Activated CD8-positive, alpha-beta T cell treated with anti-CD3 and anti-CD28 coated beads for 36 hours (primary cell): ENCODE measurements at places on chromosomes 11 and 22. TPM values are rescaled to one million over a fixed set of nuclear protein-coding genes. Genes with fewer than 3 reads are reported as not detected.

DNA sequence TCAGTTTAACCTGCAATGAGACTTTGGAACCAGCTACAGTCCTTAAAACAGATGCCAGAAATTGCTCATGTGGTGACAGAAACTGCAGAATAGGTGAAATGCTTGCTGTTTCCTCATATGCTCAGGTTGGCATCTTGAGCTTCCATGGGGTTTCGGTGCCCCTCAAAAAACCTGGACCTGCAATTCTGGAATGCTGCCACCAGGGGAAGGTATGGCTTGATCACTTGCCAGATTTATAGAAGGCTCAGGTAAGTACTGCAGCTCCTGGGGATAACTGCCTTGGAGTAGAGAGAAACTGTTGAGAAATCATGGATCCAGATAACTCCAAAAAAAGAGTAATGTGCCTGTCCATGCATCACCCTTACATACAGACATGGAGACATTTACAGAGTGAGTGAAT is 113.0 kb downstream of the CTTN start:
- H3K36me3 ChIP-seq = peaks cover 11% of the 10 kb centered on the region
- H3K27ac ChIP-seq = no peak overlapping the region
- no peaks in the 10 kb centered on the region for H3K4me1 ChIP-seq
- peaks cover 4% of the 10 kb centered on the region for H3K27me3 ChIP-seq

- no peak overlapping the region for H3K27ac ChIP-seq
- H3K27me3 ChIP-seq = peaks cover 6% of the 10 kb centered on the region
- H3K4me3 ChIP-seq = no peak overlapping the region
Observed at GRCh38 chr11:70220920-70221319, 17.8 kb downstream of the FADD start.

- H3K4me1 ChIP-seq = peaks cover 61% of the 10 kb centered on the region
- no peaks in the 10 kb centered on the region for H3K27me3 ChIP-seq
- peaks cover 7% of the 10 kb centered on the region for H3K36me3 ChIP-seq
Observed at GRCh38 chr22:42959576-42960509, 55.1 kb downstream of the PACSIN2 start.

- no peak overlapping the region for H3K27ac ChIP-seq
- H3K27me3 ChIP-seq = no peaks in the 10 kb centered on the region
Observed at GRCh38 chr22:31578171-31578570, 81.8 kb downstream of the SFI1 start.

DNA sequence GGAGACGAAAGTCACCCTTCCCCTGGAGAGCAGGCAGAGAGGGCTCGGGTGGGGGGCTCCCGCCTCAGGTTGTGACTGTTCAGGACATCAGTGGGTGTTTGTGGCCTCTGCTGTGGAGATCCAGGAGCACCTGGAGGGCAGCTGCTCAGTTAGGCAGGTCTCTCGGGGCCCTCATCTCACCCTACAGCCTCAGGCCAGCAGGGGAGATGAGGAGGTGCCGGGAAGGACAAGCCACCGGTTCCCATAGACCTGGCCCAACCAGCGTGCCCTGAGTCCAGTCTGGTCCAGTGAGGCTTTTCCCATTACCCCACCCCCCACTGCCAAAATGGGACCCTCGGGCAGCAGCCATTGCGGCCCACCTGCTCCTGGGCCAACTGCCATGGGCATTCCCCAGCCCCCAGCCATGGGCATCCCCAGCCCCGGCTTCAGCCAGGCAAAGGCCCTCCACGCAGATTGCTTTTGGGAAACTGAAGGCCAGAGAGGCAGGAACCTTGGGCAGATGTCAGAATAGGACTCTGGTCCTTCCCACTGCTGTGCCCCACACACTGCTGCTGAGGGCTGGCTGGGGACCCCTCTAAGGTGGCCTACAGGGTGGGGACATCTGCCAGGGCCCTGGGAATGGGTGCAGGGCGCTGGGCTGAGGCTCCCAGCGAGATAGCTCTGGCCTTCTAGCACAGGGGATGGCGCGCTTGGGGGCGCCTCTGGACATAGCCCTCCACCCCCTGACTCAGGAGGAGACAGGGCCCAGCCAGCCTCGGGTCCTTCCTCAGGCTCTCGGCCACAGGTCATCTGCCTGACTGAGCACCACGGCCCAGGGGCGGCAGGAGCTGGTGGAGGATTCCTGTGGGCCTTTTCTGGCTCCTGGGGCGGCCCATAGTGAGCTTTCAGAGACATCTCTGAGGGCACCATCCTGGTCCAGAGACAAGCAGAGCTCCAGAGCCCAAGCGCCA is 4.8 kb downstream of the PIM3 start:
- H3K27me3 ChIP-seq = no peaks in the 10 kb centered on the region
- H3K4me1 ChIP-seq = peaks cover 37% of the 10 kb centered on the region
- H3K4me3 ChIP-seq = peak overlapping the region; percentile 95
- peak overlapping the region; percentile 87 for H3K27ac ChIP-seq

- H3K4me1 ChIP-seq = peaks cover 36% of the 10 kb centered on the region
- no peaks in the 10 kb centered on the region for H3K27me3 ChIP-seq
- no peak overlapping the region for H3K4me3 ChIP-seq
- DNase-seq = no peak
- no peak overlapping the region for H3K27ac ChIP-seq
Observed at GRCh38 chr11:57321388-57322255, 3.1 kb downstream of the TNKS1BP1 start.

GRCh38 chr11:75867778-75868374 is 52.9 kb downstream of the UVRAG start:
- H3K36me3 ChIP-seq = peaks cover 3% of the 10 kb centered on the region
- H3K4me3 ChIP-seq = no peak overlapping the region
- H3K27ac ChIP-seq = no peak overlapping the region
- DNase-seq = peak; percentile 63

DNA sequence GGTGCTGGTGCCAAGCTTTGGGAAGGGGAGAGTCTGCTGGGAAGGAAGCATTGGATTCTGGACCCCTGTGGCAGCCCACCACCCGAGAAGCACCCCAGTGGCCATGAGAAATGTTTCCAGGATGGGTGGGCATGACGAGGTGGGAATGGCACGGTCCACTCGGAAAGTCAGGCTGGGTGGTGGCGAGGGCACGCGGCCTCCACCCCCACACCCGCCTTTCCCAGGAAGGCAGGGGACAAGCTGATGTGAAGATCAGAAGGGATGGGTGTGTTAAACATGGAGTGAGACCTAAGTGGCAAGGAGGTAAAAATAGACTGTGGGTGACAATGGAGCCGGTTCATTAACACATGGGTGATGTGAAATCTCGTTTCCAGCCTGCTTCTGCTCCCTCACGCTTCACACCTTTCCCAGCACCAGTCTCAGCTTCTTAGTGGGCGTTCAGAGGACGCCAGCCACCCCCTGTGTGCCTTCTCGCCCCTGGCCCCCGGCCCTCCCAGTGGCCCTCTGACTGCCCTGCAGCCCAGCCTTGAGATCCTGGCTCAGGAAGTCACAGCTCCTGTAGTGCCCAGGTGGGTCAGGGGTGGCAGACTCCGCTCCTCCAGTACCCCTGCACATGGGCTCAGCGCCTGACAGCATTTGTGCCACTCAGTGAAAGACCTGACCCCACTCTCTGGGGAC is 27.6 kb downstream of the LRRC10B start:
- H3K4me3 ChIP-seq = no peak overlapping the region
- H3K27ac ChIP-seq = no peak overlapping the region
- H3K4me1 ChIP-seq = no peaks in the 10 kb centered on the region

GRCh38 chr11:69483691-69484426 is 2.4 kb downstream of the LINC01488 start:
- no peaks in the 10 kb centered on the region for H3K36me3 ChIP-seq
- H3K4me3 ChIP-seq = no peak overlapping the region
- no peaks in the 10 kb centered on the region for H3K27me3 ChIP-seq
- H3K4me1 ChIP-seq = no peaks in the 10 kb centered on the region
- H3K27ac ChIP-seq = no peak overlapping the region
- DNase-seq = no peak

GRCh38 chr22:42131562-42131961 is 952 bp upstream of the CYP2D6 start:
- H3K27ac ChIP-seq = no peak overlapping the region
- no peaks in the 10 kb centered on the region for H3K36me3 ChIP-seq
- DNase-seq = no peak

DNA sequence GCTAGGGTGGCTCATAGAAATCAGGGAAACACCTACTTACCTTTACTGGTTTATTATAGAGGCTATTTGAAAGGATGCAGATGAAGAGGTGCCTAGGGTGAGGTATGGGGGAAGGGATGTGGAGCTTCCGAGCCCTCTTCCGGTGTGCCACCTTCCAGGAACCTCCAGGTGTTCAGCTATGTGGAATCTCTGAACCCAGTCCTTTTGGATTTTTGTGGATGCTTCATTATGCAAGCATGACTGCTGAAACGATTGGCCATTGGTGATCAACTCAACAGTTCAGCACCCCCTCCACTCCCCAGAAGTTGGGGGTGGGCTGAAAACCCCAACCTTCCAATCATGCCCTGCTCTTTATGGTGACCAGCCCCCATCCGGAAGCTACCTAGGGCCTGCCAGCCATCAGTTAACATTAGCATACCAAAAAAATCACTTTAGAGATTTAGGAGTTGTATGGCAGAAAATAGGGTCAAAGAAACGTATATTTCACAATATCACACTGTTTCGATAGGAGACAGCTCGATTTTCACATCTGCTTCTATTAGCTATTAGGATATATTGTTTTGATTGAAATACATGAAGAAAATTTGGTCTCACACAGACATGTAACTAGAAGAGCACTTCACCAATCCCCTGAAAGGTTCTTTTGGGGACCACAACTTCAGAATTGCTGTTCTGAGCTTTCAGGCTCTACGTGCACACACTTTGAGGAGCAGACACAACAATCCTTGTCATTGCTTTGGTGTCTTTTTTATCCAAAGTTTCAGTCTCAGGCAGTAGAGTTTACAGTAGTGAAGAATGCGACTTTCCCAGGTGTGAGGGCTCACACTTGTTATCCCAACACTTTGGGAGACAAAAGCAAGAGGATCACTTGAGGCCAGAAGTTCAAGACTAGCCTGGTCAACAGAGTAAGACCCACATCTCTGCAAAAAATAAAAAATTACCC is 3.3 kb upstream of the POLR2G start:
- H3K4me1 ChIP-seq = peaks cover 17% of the 10 kb centered on the region
- no peak for DNase-seq
- H3K27me3 ChIP-seq = no peaks in the 10 kb centered on the region
- H3K4me3 ChIP-seq = no peak overlapping the region
- H3K27ac ChIP-seq = no peak overlapping the region

DNA sequence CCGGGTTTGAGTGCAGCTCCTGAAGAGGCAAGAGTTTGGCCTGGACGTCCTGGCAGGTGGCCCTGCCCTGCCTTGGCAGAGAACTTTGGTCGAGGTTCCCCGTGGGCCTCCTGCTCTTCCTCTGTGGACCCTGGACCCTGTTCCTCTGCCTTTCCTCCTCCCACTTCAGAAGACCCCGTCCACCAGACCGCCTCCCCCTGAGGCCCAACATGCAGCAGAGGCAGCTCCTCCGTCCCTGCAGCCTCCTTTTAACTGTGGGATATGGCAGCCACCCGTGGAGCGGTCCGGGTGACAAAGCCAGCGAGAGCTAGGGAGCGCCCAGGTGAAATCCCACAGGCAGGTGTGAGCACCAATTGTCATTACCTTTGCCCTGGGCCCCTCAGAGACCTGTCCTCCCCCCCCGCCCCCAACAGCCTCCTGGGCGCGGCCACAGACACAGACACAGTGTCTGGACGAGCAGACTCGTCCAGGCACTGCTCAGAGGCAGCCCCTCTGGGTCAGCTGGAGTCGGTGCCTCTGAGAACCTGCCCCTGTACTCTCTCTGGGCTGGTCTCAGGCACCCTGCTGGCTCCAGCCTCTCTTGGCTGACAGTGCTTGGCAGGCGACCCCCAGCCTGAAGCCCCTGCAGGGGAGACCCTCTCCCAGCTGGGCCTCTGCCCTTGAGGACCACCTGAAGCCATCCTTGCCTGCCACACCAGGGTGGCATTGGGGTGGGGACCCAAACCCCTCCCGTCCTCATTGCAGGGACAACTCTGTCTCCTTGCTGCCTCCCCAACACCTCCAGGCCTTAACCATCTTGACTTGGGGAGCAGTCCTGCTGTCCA is 4.1 kb upstream of the PTDSS2 start:
- peaks cover 1% of the 10 kb centered on the region for H3K36me3 ChIP-seq
- no peak overlapping the region for H3K4me3 ChIP-seq
- no peaks in the 10 kb centered on the region for H3K27me3 ChIP-seq

GRCh38 chr22:35103761-35104160 is 37.8 kb downstream of the ISX start:
- H3K27me3 ChIP-seq = peaks cover 14% of the 10 kb centered on the region
- H3K36me3 ChIP-seq = no peaks in the 10 kb centered on the region
- H3K4me3 ChIP-seq = no peak overlapping the region
- no peak overlapping the region for H3K27ac ChIP-seq

- no peaks in the 10 kb centered on the region for H3K4me1 ChIP-seq
- DNase-seq = no peak
- no peak overlapping the region for H3K4me3 ChIP-seq
- H3K36me3 ChIP-seq = no peaks in the 10 kb centered on the region
- peaks cover 9% of the 10 kb centered on the region for H3K27me3 ChIP-seq
Observed at GRCh38 chr11:131614631-131615030, 244.2 kb downstream of the NTM start.

- no peak for DNase-seq
- H3K27ac ChIP-seq = no peak overlapping the region
- no peak overlapping the region for H3K4me3 ChIP-seq
- H3K36me3 ChIP-seq = no peaks in the 10 kb centered on the region
- H3K4me1 ChIP-seq = no peaks in the 10 kb centered on the region
Observed at GRCh38 chr11:44778195-44779100, 51.7 kb downstream of the TSPAN18 start.

DNA sequence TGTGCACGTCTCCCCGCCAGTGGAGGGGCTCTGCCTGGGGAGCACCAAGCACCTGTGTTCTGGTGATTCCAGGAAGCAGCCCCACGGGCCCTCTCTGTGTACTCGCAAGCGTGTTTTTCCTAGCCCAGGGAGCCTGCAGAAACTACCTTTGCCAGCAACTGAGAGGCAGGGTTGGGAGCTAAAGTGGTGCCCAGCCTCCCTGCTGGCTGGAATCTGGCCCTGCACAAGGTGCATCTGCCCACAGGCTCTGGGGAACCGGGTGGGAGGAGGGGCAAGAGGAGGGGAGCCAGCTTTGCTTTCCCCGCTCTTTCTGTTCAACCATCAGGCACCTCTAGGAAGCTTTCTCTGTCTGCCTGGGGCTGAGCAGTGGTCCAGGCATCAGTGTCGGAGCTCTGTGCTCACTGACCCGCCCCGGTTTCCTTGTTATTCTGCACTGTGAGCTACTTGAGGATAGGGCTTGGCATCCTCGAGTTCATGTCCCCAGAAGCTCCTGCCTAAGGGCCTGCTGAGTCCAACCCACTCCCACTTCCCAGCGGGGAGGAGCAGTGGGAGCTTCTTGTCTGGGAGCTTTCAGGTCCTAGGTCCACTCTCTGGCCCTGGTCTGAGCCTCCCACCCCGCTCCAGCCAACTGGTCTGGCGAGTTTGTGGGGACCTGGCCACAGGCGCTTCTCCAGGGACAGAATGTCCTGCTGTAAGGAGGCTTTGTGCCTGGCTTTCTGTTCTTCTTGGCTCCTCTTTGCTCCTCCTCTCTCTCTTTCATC is 14.9 kb downstream of the DAGLA start:
- H3K4me3 ChIP-seq = no peak overlapping the region
- peak overlapping the region; percentile 78 for H3K27ac ChIP-seq
- H3K36me3 ChIP-seq = no peaks in the 10 kb centered on the region
- peaks cover 25% of the 10 kb centered on the region for H3K4me1 ChIP-seq
- H3K27me3 ChIP-seq = no peaks in the 10 kb centered on the region

- DNase-seq = no peak
- H3K4me3 ChIP-seq = no peak overlapping the region
- H3K27me3 ChIP-seq = no peaks in the 10 kb centered on the region
- no peak overlapping the region for H3K27ac ChIP-seq
- H3K36me3 ChIP-seq = no peaks in the 10 kb centered on the region
Observed at GRCh38 chr11:34860518-34860917, 55.7 kb downstream of the APIP start.

The TPH1 gene
- total RNA-seq = 0.23 TPM

The SUSD2 gene
- 0.95 TPM for total RNA-seq

The MIOX gene
- total RNA-seq = 0.29 TPM

The THOC5 gene
- total RNA-seq = 48.7 TPM

The SESN3 gene
- 19.5 TPM for total RNA-seq

The NAALAD2 gene
- total RNA-seq = not detected

The INS gene
- total RNA-seq = not detected

The FIBIN gene
- not detected for total RNA-seq
